NCI-H1930 (cell line): ENCODE measurements at places on chromosomes 3 and 15.

DNA sequence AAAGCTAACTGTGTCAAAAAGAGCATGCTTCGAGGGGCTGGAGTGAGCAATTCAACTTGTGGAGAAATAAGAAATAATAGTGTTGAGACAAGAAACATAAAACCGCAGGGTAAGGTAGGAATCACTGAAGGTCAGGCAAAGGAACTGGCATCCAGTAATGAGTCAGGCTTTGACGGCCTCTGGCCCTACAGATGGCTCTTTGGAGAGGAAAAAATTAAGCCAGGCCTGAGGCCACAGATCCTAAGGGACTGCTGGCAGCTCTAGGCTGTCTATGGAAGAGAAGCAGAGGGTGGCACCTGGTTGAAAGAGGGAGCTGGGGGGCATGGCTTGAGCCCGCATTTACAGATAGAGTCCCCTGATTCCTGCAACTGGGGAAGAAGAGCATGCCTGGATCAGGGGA lies 28.6 kb upstream of the ZSCAN2 start:
- no peak for DNase-seq

DNA sequence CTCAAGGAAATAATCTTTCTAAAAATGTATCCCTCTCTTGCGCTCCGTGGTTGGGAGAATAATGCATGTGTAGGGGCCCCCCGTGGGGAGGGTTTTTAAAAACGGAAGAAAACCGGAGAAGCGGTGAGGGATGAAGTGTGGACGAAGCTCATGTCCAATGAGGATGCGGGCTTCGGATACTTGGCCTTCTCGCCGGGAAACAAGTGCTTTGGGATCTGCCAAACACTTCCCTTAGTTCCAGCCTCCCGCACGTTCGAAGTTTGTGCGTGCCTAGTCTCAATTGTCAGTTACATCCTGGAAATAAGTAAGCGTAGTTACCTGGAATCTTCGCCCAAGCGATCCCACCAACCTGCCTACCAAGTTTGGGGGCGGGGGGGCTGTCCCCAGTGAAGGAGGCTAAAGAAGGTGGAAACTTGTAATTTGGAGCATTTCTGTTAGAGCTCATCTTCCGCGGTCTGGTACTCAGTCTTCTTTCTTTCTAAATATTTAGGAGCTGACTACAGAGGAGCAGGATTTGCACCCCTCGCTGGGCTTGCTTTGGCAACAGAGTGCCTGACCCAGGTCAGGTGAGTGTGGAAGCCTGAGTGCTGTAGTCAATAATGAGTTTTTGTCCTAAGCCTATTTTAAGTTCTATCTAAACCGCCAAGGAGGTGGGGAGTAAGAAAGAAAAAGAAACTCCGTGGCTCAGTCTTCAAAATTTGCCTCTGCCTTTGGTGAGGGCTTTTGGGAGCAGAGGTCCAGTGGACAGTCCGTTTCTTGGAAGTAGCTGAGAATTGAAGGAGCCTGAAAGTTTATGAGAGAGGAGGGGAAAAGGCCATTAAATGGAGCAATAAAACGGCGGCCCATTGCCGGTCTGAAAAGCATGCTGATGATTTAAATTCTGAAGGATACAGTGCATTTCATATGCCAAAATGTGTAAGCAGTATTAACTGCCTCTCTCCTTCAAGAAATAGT lies 1.1 kb downstream of the ITPR1 start:
- DNase-seq, result no peak

GRCh38 chr3:124761250-124761796 lies 31.1 kb downstream of the UMPS start:
- peak; percentile 39 for DNase-seq

DNA sequence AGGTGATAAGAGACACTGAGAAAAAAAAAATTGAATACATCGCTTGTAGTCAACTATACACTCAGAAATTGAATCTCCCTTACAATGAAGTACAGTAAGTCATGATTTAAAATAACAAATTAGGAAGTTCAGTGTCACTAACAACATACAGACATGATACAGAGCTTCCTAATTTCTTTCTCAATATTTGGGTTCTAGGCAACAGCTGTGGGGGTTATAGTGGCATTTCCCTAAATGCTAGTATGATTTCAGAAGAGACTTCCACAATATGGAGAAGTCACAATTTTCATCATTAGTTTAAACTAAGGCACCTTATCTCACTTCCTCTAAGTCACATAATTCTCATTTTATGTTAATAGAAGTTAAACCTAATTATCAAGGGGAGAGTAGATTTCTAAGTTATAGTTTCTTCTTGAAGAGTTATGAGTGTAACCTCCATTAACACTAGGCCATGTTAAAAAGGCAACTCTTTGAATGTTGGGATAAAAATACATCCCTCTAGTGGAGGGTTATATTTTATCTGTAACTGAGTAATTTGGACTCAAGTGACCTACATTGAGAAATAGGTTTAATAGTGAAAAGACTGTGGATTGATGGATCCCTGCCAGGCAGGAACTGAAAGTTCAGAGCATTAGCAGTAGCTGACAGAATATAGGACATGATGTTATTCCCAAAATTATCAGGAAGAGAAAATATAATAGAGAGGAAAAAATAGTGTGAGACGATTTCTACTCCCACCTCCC lies 286.0 kb upstream of the SUCLG2 start:
- DNase-seq, result no peak

- DNase-seq, result no peak
Observed at GRCh38 chr15:63572749-63573464, 24.3 kb upstream of the FBXL22 start.

DNA sequence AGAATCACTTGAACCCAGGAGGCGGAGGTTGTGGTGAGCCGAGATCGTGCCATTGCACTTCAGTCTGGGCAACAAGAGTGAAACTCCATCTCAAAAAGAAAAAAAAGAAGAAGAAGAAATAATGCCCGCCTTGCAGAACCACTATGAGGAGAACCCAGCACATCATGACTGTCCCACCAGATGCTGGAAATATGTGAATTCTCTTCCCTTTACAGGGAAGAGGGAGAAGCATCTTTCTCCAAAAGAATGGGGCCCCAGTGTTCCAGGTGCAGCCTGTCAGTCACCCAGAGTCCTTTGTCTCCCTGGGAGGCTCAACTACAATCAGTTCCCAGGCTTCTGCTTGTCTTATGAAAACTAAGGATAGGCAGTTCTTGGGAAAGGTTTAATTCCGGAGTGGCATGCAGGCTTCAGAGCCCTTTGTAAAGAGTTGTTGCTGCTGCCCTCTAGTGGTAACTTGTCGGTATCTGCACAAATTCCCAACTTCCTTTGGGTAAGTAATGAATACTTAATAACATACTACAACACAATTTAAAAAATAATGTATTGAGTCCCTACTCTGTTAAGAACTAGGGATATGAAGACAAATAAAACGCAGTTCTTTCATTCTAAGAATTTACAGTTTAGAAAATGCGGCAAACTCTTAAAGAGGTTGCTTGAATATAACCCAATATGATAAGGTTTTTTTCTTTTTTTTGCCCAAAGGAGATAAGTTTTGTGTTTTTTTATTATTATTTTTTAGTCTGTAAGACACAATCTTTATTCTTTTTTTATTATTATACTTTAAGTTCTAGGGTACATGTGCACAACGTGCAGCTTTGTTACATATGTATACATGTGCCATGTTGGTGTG lies 18.6 kb upstream of the TICRR start:
- DNase-seq, result peak; percentile 65

DNA sequence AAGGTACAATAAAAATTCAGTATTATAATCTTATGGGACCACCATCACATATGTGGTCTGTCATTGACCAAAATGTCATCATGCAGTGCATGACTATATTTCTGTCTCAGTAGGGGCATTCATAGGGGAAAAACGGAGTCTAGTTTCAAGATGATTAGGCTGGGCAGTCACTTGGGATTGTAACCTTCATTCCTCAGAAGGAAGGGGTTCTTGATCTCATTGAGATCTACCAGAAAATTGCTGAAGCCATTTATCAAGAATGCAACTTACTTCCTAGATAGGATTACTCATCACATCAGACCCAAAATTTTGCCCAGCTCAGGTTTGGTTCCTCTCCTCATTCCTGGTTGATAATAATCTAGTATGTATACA lies 37.3 kb downstream of the BTD start:
- DNase-seq, result no peak

DNA sequence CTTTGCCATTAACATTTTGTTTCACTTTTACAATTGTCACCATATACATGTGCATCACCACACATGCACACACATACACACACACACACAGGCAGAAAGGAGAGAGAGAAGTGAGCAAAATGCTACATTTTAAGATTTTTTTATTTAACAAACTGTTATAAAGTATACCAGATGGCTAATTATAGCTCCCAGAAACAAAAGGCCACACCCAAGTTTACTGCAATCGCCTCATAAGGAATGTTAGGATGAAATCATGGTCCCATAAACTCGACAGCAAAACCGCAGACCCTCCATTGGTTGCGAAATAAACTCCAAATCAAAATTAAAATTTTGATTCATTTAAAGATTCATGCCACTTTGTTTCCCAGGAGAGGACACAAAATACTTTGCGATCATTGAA lies 16.1 kb upstream of the C15orf61 start:
- no peak for DNase-seq

DNA sequence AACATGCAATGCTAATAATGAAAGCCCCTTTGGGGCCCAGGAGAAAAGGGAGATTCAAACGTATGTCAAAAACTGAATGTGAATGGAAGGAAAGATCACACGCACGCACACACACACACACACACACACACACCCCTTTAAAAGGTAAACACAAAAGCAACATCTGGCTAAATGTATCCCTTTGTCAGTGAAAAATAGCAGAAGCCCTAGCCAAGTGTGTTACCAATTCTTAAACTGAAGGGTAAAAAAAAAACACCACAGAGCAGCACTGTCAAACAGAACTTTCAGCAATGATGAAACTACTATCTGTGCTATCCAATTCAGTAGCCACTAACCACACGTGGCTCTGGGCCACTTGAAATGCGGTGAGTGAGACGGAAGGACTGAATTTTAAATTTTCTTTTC lies 4.9 kb downstream of the RFTN1 start:
- DNase-seq, result no peak

DNA sequence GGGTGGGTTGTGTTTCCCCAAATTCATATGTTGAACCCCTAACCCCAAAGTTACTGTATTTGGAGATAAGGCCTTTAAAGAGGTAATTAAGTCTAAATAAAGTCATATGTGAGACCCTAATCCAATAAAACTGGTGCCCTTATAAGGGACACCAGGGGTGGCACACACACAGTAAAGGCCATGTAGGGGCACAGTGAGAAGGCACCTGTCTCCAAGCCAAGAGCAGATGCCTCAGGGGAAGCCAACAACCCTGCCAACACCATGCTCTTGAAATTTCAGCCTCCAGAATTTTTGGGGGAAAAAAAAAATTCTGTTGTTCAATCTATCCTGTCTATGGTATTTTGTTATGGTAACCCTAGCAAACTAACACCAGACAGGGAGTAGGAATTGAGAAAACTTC lies 1.5 kb upstream of the GMNC start:
- DNase-seq, result no peak

DNA sequence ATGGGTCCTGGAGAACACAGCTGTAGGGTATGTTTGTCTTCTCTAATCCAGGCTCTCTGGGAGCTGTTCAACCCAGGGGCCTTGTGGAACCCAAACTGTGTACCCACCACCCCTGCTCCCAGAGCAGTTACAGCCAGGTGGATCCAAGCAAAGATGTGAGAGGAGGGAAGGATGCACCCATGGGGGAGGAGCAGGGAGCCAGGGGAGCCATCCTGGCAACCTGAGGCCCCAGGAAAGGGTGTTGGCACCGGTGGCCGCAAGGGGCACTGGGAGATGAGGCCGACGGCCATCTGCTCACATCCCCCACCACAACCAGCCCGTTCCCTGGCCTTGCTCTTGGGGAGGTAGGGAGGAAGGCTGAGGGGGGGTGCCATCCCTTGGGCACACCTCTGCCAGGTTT lies 43.2 kb downstream of the CMTM6 start:
- DNase-seq, result no peak

- no peak for DNase-seq
Observed at GRCh38 chr15:41876007-41876406, 17.8 kb downstream of the SPTBN5 start.

- DNase-seq, result no peak
Observed at GRCh38 chr15:90336705-90337141, 15.4 kb upstream of the ZNF774 start.

DNA sequence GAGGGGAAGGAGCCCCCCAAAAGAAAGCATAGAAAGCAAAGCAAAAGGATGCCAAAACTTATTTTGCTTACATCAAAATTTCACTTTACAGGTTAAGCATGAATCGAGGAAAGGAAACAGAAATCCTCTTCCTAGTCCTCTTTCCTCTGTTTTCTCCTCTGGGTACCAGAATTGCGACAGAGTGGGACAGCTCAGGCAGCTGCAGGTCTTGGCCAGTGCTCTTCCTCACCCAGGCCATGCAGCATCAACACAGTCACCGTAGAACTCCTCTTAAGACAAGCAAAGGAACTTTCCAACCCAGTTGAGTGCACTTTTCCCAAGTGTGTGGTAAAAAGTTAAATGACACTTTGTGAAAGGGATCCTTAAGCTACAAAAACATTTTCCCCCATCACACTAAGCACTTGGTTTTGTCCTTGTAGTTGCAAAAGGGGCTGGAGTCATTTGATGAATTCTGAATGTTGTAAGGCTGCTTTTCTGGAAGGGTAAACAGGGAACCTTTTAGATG lies 45.9 kb upstream of the MEX3B start:
- DNase-seq, result no peak

- no peak for DNase-seq
Observed at GRCh38 chr3:134517791-134518190, 31.9 kb downstream of the CEP63 start.

- no peak for DNase-seq
Observed at GRCh38 chr15:27458345-27459084, 487.5 kb downstream of the GABRG3 start.

- DNase-seq, result no peak
Observed at GRCh38 chr3:12679468-12679867, 15.6 kb upstream of the RAF1 start.

GRCh38 chr3:143216709-143217182 lies 97.2 kb downstream of the CHST2 start:
- DNase-seq, result no peak

- no peak for DNase-seq
Observed at GRCh38 chr15:50100486-50100885, 18.5 kb downstream of the ATP8B4 start.

- no peak for DNase-seq
Observed at GRCh38 chr15:50953302-50953701, 44.8 kb downstream of the AP4E1 start.

DNA sequence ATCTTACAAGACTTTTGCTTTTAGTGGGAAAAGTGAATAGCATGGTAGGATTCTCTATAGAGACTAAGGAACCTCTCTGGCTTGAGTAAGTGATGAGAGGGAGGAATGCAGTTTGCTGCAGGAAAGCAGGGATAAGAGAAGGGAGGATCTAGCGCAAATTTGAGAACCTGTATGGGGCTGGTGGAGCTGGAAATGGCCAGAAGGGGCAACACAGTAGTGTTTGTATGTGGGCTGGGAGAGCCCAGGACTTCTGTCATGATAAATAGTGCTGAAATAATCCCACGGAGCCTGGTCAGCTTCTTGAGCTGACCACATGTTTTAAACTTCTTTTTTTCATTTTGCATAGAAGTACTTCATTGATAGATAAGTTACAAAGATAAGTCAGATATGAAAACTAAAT lies 11.2 kb upstream of the SHC4 start:
- DNase-seq, result no peak
